ENCODE measurements at places on chromosomes 12 and 14. TPM values are rescaled to one million over a fixed set of nuclear protein-coding genes. Genes with fewer than 3 reads are reported as not detected.

Gene SIX6
- not detected for total RNA-seq

Gene ZDHHC22
- total RNA-seq, result not detected

Gene ARMH4
- total RNA-seq, result not detected

Gene GPR162
- total RNA-seq, result 0.30 TPM

Gene DERA
- total RNA-seq, result 23.4 TPM

Gene KRT8
- 0.20 TPM for total RNA-seq

Gene POU6F1
- 21.8 TPM for total RNA-seq

Gene CLEC4D
- total RNA-seq, result not detected

DNA sequence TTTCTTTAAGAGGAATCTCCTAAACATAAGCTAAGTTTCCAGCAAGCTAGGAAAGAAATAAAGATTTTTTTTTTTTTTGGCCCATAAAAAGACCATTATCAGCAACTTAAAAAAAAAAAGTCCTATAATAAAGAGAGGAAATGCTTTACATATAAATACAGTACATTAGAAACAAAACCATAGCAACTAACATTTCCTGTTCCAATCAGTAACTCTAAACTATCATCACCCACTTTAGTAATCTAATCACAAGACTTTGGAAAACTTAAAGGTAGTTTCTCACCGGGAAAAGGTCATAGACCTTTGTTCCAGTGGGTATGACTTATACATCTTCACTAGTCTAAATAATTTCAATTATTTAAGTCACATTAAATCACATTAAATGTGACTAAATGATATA, 11.1 kb downstream of the SPTSSA start:
- DNase-seq, result no peak

DNA sequence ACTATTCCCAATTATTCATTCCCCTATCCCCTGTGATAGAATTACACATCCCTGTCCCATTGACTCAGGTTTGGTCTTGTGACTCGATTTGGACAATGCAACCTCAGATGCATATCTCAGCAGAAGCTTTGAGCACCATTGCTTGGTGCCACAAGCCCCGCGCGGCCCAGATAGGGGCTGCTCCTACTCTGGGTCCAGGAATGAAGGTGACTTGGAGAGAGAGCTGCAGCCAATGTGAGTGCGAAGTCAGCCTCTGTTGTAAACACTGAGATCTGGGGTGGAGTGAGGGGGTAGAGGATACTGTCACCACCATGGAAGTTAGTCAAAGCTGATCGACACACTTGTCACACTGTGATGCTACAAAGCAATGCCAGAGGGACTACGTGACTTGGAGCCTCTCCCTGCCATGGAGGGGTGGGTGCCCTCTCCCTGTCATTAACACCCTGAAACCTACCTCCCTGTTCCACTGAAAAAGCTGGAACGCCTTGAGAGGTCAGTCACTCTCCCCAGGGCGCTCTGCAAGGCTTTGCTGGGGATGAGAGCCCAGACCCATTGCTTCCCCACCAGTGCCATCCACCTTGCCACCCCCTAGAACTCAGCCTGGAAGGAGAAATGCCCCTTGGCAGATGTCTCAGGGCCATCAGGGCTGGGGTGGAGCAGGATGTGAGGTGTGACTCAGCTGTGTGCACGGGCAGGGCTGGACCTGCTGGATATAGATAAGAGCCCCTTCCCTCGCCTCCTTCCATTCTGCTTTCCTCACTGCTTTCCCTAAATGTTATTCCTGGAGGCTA, 6.6 kb upstream of the PLEK2 start:
- DNase-seq, result no peak

DNA sequence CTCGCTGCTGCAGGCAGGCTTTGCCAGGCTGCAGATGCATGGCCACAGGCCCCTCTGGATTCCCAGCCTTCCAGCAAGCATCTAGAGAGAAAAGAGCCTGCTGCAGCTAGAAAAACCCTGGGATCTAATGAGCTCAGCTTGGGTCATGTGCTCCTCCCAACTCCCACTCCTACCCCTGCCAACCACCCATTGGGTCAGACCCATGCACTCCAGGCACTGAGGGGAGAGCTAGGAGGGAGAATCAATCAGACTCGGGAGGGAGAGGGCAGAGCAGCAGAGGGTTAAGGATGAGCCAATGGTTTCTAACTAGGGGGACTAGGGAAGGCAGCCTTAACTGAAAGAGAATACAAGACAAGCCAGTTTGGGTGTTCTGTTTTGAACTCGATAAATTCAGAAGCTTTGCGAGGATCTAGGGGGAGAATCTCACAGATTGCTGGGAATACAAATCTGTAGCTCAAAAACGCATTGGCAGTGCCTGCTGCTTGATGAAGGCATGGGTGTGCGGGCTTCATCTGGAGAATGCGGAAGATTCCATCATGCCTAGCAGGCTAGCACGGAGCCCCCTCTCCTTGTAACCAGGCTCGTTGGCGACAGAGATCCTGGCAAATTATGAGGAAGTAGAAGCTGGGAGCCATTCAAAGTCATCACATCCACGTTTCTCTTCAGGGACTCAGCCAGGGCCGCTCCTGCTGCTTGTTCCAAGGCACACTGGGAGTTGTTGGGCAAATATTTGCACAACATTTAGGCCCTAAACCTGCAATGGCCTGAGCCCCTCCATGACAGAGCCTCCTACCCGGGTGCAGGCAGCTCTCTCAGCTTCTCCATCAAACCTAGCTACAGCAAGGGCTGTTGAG, 56.4 kb downstream of the VCPKMT start:
- DNase-seq, result no peak

DNA sequence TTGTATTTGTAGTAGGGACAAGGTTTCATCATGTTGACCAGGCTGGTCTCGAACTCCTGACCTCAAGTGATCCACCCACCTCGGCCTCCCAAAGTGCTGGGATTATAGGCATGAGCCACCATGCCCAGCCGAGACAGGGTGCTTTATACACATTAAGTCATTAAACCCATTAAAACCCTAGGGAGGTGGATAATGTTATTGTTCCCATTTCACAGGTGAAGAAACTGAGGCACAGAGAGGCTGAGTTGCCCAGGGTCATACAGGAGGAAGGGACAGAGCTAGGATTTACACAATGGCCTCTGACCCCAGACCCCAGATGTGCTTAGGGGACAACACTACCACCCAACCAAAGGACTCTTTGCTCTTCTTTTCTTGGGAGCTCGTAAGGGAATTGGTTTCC, 51.0 kb upstream of the RIN3 start:
- no peak for DNase-seq

DNA sequence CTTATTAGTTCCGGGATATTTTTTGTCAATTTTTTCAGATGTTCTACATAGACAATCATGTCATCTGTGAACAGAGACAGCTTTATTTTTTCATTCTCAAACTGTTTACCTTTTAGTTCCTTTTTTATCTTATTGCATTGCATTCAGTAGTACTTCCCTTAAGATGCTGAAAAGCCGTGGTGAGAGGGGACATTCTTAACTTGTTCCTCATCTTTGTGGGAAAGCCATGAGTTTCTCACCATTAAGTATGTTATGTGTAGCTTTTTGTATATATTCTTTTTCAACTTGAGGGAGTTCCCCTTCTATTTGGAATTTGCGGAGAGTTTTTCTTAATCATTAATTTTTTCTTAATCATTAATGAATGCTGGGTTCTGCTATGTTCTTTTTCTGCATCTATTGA, 1727.1 kb upstream of the SEL1L start:
- no peak for DNase-seq

- DNase-seq, result peak; percentile 95
Observed at GRCh38 chr12:123633379-123634141, at the start of the genes EIF2B1 and GTF2H3. EIF2B1 (minus strand) TSS chr12:123633686; CDS start chr12:123633557, 129 bp downstream. GTF2H3 (plus strand) TSS chr12:123633829; CDS start chr12:123633860, 31 bp downstream.

- DNase-seq, result peak; percentile 89
Observed at GRCh38 chr14:91418387-91419043, 895 bp upstream of the CCDC88C start.

DNA sequence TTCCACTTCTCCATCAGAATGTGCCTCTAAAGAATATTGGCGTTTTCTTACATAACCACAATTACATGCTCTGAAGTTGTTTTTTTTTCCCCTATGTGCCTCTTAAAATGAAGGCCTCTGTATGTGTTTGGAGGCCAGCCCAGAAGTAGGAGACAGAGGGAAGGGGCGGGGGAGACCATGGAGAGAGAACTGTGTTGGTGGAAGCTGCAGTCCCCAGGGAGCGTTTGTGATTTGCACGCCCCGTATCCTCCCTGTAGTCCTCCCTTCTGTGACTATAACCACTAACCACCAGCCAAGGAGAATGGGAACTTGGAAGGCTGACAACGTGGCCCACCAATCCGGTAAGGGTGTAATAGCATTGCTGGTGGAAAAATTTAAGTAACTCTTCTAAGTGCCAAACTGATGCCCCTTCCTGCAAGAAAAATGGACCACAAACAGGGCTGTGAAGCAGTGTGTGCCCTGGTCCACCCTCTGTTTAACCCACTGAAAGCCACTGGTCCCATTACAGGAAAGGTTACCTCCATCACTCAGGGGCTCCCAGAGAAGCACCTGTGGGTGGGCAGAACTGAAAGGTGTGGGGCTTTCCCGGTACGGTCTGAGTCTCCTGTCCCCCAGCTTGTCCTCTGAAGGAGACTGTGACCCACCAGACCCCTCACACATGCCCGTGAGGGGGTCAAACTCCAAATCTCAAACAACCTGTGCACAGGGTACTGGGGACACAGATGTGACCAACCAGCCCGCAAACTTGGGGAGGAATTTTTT, 36.8 kb downstream of the CCDC88C start:
- DNase-seq, result no peak

- peak; percentile 51 for DNase-seq
Observed at GRCh38 chr14:106039400-106039799, 513.0 kb downstream of the TMEM121 start.

DNA sequence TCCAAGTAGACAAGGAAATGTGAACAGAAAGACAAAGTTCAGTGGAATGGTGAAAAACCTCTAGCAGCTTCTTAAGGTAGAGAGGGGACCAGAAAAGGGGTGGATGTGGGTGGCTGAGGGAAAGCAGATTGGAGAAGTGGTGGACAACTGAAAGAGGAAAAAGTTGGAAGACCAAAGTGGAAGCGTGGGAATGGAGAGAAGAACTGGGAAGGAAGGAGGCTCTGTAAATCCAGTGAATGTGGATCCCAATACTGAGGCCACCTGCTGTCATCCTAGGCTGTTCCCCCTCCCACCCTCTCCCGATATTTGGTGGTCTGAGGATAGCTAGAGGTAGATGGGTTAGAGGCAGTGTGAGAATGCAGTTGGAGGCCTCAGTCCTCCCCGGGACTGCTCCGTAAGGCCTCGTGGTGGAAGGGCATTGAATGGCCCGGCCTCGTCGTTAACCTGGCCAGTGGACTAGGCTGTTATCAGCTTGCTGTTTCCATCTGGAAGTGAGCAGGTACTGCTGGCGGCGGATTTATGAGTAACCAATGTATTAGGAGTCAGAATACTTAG, 822 bp upstream of the POU6F1 start:
- DNase-seq, result no peak

DNA sequence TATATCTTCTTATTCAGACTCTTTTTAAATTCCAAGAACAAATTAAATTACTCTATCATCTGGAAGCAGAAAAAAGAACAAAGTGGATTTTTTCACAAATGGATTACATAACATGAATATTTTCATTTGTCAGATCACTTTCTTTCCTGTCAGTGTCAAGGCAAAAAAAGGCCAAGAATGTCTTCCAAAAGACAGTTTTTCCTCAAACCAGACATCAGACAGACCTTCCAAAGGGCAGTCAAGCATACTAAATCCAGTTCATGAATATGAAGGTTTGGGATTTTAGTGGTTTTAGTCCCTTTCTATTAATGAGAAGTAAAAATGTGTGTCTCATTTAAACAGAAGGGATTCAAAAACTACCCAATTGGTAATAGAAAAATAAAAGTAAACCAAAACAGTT, 336.0 kb downstream of the CEP128 start:
- no peak for DNase-seq

GRCh38 chr12:102533483-102534215, 53.3 kb upstream of the IGF1 start:
- DNase-seq, result no peak

DNA sequence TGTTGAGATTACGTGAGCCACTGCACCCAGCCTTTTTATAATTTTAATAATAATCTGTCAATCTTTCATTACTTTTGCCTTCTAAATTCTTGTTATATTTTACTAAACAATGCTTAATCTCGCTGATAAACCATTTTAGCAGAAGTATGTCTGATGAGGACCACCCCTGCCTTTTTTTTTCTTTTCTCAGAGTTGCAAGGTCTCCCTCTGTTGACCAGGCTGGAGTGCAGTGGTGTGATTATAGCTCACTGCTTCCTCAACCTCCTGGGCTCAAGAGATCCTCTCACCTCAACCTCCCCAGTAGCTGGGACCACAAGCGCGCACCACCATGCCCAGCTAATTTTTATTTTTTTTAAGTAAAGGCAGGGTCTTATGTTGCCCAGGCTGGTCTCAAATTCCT, 118.6 kb upstream of the DNM1L start:
- DNase-seq, result no peak

- DNase-seq, result no peak
Observed at GRCh38 chr12:95648990-95649791, 97.9 kb upstream of the USP44 start.

DNA sequence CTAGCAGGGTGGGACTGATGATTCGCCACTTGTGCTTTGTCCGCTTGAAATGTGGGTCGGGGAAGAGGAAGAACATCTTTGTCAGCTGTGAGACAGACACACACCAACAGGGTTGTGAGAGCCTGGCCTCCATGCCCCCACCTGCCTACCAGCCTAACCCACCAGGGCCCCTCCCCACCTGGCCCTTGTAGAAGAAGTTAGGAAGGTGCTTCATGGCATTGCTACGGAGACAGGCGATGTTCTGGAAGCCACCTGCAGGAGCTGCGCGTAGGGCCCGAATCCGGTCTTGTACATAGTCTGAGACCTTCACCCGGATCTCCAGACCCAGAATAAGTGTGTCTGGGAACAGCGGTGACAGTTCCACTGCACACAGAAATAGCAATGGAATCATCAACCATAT, 2.3 kb downstream of the METTL1 start:
- DNase-seq, result no peak

- DNase-seq, result no peak
Observed at GRCh38 chr14:55381040-55381439, 30.6 kb downstream of the ATG14 start.

Measured in activated naive CD8-positive, alpha-beta T cell treated with anti-CD3 and anti-CD28 coated beads, Interleukin-2, amount 10 ng/mL, durations not matched to agents 7 days and 5 days (primary cell).